ENCODE measurements at places on chromosomes 2 and 18.

DNA sequence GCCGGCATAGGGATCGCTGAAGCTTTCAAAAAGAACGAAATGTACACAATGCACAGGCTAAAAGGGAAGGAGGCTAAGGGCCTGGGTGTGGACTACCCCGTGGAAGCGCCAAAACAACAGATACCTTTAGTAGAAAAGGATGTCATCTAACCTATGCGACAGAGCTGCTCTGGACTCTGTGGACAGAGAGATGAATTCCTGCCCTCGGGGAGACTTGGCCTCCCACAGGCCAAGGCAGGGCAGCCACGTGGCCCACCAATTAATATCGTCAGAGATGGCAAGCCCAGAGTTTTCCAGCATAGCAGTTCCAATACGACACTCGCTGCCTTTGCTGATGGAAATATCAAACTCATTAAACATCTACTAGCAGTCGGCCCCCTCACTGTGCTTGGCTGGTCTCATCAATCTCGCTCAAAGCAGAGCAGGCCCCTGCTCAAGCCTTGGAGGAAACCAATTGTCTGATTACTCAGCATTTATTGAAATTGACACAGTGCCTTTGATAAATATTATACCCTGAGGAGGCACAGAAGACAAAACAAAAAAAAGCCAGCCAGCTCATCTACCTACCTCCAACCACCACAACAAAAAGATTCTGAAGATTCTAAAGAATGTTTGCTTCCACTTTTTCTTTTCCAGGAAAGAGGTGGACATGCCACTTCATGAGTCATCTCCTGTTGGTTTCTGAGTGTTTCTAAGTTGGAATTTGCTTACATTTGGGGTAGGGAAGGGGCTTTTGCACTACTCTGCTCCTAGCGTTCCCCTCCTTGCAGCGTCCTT, 79.0 kb upstream of the ACAA2 start:
- no peak for DNase-seq

GRCh38 chr2:12317286-12317685, 399.4 kb upstream of the TRIB2 start:
- DNase-seq = no peak

DNA sequence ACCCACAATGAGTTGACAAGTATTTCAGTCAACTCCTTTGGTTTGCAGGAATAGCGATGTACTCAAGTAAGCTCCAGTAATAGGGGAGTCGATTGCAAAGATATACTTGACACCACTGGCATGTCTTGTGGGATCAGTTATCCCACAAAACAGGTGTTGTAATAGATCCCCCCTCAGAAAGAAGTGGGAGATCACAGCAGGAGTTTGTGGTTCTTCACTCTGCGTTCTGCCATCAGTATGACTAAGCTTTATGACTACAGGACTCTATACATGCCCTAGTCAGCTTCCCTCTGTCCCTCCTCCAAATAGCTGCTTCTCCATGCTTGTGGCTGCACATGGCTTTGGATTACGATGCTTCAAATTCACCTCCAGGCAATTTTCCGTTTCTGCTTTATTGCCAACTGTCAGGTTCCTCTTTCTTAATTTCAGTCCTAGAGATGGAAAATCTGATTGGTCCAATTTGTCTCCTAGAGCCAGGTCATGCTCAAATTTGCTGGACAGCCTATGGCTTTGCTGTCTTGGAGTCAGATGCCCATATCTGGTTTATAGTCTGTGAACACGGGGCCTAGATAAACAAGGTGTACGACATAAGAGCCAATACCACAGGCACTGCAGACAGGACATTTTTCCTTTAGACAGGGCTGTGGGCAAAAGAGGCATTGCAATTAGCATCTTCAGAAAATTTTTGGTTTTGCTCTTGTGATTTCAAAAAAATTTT, 221.7 kb downstream of the PAX3 start:
- DNase-seq = no peak

DNA sequence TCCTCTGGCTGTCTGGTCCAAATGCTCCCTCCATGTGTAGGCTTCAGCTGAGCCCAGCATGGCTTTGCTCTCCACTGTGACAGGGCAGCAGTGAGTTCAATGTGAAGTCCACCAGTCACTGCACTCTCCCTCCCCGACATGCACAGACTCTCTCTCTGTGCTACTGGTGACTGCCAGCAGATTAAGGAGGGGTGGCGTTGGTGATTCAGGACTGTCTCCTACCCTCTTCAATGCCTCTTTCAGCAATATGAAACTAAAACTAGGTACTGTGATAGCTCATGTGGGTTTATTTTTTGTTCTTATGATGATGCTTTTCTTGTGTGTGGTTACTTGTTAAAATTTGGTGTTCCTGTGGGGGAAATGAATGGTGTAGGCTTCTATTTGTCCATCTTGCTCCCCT, 201.0 kb upstream of the RBMS1 start:
- peak; percentile 20 for DNase-seq

DNA sequence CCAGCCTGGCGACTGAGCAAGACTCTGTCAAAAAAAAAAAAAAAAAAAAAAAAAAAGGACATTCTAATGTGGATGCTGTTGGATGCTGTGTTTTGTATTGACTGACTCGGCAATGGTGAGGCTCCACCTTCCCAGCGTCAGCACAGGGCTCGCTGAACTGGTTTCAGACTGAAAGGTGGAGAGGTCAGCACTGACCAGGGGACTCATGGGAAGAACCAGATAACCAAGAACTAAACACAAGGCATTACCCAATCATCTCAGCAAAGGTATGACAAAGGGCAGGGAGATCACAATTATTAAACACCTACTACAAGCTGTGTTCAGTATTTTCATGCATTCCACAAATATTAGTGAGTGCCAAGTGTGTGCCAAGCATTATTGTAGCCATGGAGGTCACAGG, 103.2 kb downstream of the LRATD1 start:
- no peak for DNase-seq

GRCh38 chr2:165376571-165376975, 92.9 kb upstream of the CSRNP3 start:
- no peak for DNase-seq

- no peak for DNase-seq
Measured at GRCh38 chr2:218883491-218884490, 3.1 kb downstream of the WNT10A start.

GRCh38 chr2:143889216-143889615, 630.7 kb downstream of the ZEB2 start:
- no peak for DNase-seq

- DNase-seq = no peak
Measured at GRCh38 chr2:226691255-226691654, 108.4 kb downstream of the IRS1 start.

- DNase-seq = no peak
Measured at GRCh38 chr2:180202467-180202951, 195.4 kb upstream of the CWC22 start.

GRCh38 chr2:233532971-233533370, 33.6 kb downstream of the USP40 start:
- no peak for DNase-seq

DNA sequence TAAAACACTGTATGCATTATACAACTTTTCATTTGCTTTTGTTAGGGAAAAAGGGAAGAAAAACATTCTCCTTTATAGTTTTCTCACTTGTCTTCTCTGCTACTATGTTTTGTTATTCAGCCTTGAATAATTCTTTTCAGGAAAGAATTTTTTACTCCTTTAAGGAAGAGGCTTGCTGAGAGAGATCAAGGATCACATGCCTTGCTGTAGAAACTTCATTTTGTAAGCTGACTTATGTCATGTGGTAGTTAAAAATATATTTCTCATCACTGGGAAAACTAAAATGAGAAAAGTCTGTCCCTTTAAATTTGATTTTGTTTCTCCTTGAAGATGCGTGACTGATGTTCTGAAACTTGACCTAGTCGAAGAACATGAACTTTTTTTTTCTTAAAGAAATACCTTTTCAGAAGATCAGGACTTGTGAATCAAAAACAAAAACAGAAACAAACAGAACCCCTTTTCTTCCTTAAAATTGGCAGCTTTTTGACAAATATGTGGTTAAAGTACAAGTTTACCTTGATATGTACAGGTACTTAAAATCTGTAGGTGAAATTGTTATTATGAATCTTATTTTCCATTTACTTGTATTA, 145.1 kb downstream of the COMMD1 start:
- no peak for DNase-seq

DNA sequence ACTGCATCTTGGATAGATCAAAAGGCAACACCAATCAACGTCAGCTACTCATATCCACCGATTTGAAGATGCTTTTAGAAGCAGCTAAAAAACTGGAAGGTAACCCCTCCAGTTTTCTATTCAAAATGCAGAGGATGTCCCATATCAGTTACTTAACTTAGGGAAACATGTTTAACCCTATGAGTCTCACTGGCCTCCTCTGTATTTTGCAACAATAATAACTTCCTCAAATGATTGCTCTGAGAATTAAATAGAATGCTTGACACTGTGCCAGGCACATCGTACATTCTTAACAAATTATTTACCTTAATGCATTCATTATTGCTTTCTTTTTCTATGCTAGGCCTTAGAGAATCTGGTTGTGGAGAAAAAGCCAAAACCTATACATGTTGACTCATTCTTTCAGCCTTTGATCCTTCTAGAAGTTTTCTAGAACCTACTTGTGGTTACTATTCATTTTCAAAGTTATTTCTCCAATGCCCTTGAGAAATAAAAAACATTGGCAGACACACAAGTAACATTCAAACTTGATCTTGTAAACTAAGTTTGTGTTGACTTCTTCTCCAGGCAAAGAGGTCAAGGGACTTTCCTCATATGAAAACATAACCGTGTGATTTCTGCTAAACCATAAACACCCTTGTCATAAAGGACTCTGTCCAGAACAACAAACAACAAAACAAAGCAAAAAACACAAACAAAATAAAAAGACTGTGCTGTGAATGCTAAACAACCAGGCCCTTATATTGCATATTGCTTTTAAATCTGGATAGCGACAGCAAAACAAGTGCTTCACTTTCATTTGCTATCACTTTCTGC, 4.6 kb downstream of the DOCK10 start:
- no peak for DNase-seq

DNA sequence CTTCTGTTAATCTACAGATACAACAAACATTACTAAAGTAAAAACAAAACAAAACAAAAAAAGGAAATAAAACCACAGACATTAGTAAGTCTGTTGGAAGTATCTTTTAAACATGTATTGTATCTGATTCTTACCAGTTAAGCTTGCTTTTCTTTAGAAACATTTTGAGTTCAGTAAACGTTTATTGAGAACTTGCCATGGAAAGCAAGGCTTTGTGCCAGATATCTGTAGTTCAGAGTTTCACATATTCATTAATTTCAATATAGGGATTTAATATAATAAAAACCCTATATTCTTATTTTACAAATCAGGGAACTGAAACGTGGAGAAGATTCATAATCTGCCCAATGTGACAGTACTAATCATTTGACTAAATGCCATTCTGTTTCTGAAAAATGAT, 1101.0 kb upstream of the GYPC start:
- no peak for DNase-seq

DNA sequence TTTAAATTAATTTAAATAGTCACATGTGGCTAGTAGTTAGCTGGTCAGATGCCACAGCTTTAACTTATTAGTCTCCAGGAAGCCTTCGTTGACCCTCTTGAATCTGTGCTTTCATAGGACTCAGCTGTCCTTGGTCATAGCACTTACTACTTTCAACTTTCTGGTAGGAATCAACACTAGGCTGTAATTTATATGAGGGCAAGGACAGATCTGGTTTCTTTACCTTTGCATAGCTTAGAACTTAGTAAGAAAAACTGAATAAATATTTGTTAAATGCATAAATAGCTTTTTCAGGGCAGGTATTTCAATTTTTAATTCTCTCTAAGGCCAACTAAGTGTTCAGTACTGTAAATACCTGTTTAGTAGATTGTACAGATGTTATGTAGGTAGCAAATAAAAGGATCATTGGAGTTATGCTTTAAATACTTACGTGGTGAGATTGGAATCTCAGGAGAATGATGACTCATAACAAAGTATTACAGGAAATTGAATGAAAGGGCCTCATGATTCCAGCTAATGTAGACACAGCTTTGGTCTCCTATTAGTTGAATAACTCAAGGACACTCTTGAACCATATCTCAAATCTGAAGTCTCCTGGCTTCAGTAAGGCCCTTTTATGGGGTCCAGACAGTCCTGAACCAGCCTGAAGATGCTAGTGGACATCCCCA, 2.6 kb downstream of the CLIP4 start:
- no peak for DNase-seq

GRCh38 chr2:219406861-219407230, 11.3 kb upstream of the DES start:
- no peak for DNase-seq

DNA sequence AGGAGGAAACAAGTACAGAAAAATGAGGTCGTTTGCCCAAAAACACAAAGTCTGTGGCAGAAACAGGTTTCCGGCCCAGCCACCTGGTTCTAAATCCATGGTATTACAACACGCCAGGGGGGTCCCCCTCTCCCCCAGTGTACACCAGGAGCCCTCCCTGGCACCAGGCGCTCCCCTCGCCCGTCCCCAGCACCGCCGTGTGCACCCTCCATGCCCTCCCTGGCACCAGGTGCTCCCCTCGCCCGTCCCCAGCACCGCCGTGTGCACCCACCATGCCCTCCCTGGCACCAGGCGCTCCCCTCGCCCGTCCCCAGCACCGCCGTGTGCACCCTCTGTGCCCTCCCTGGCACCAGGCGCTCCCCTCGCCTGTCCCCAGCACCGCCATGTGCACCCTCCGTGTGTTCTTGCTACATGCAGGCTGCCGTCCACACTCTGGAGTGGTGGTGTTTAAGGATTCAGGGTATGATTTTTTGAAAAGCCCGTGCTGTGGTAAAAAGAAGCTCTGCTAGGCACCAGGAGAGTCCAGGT, 59.8 kb upstream of the NFATC1 start:
- no peak for DNase-seq

DNA sequence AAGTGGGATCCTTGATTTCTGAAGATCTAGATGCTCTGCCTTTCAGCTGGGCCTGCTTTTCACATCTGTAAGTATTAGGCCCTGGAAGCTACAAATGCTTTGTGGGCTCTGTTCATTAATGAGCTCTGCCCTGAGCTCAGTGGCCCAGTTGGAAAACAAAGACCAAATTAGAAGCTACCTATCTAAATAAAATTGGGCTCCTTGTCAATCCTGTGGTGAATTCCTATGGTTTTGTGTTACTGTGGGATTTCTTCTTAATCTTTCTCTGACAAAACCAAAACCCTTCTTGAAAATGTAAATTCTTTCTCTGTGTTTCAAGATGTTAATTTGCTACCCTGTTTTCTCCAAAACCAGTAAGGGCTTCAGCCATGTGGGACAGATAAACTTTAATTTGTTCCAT, 219.0 kb upstream of the HS6ST1 start:
- DNase-seq = no peak

DNA sequence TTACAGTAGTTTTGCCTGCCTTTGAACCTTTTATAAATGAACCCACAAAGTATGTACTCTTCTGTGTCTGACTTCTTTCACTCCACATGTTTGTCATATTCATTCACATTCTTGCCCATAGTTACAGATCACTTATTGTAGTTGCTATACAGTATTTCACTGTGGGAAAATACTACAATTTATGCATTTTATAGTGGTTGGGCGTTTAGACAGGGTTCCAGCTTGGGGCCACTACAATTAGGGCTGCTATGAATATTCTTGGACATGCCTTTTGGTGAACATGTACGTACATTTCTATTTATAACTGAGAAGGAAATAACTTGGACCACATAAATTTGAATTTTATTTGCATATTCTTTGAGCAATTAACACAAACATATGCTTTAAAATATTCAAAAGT, 15.4 kb upstream of the PMAIP1 start:
- no peak for DNase-seq

- no peak for DNase-seq
Measured at GRCh38 chr2:55123851-55124269, 73.6 kb upstream of the RTN4 start.
